Left lung (tissue), 14 donors: ENCODE measurements at places on chromosomes 4 and X. TPM values are rescaled to one million over a fixed set of nuclear protein-coding genes. Genes with fewer than 3 reads are reported as not detected.

The CPE gene
- total RNA-seq = 24.5 TPM

The RTL9 gene
- 0.70 TPM for total RNA-seq

The PPEF2 gene
- not detected for total RNA-seq

The CFI gene
- total RNA-seq = 115 TPM

The SPACA5B gene
- not detected for total RNA-seq

The KDM6A gene
- total RNA-seq = 21.1 TPM

The ASB12 gene
- 0.20 TPM for total RNA-seq

The DTHD1 gene
- 0.38 TPM for total RNA-seq

The HMGN5 gene
- 3.2 TPM for total RNA-seq

The CSN1S1 gene
- total RNA-seq = not detected

The DCAF8L2 gene
- total RNA-seq = not detected

The SULT1B1 gene
- 6.7 TPM for total RNA-seq

The GRK4 gene
- total RNA-seq = 5.3 TPM

The TMPRSS11E gene
- total RNA-seq = not detected

The NDST3 gene
- 0.05 TPM for total RNA-seq

The TMEM31 gene
- total RNA-seq = not detected

The CFP gene
- 25.4 TPM for total RNA-seq

The ARHGAP4 gene
- total RNA-seq = 35.6 TPM

The NUDT6 gene
- total RNA-seq = 5.1 TPM

The C1QTNF7 gene
- total RNA-seq = 13.1 TPM

The HPGD gene
- 45.4 TPM for total RNA-seq

The SMIM10L2A gene
- 2.4 TPM for total RNA-seq

The LRIT3 gene
- 0.18 TPM for total RNA-seq

The CHST7 gene
- total RNA-seq = 7.3 TPM

The P2RY10 gene
- total RNA-seq = 1.4 TPM

The SLC7A11 gene
- total RNA-seq = 1.8 TPM

The GC gene
- total RNA-seq = not detected

The SUPT20HL2 gene
- not detected for total RNA-seq

The RAI2 gene
- total RNA-seq = 20.6 TPM

The SYTL5 gene
- total RNA-seq = 0.65 TPM

The IQSEC2 gene
- total RNA-seq = 17.3 TPM

The SPANXB1 gene
- total RNA-seq = not detected

The LYAR gene
- 9.7 TPM for total RNA-seq

The TRIML1 gene
- not detected for total RNA-seq

The CXCL6 gene
- total RNA-seq = 0.15 TPM

The SPOCK3 gene
- total RNA-seq = 0.71 TPM

The SASH3 gene
- total RNA-seq = 62.9 TPM

The DMP1 gene
- not detected for total RNA-seq

The CDX4 gene
- total RNA-seq = not detected

The CITED1 gene
- total RNA-seq = 3.8 TPM

The TRIM75 gene
- not detected for total RNA-seq

The CNKSR2 gene
- 3.8 TPM for total RNA-seq

The SPANXA1 gene
- total RNA-seq = not detected

The LDB2 gene
- total RNA-seq = 37.7 TPM

The GNPDA2 gene
- 13.6 TPM for total RNA-seq

The GYPA gene
- total RNA-seq = not detected

The HMX1 gene
- not detected for total RNA-seq

The POF1B gene
- 0.76 TPM for total RNA-seq

The MAGEB2 gene
- total RNA-seq = not detected

The LAMP2 gene
- 160 TPM for total RNA-seq

The SSX1 gene
- total RNA-seq = not detected

The GAB3 gene
- 15.0 TPM for total RNA-seq

The TRIM61 gene
- total RNA-seq = 3.1 TPM

The POU3F4 gene
- total RNA-seq = not detected
